Muscle of leg (tissue), 16 donors: ENCODE measurements at places on chromosomes 5 and 9. TPM values are rescaled to one million over a fixed set of nuclear protein-coding genes. Genes with fewer than 3 reads are reported as not detected.

- DNase-seq = no peak
These were observed 230.7 kb downstream of the NR3C1 start for GRCh38 chr5:143172739-143173138.

DNA sequence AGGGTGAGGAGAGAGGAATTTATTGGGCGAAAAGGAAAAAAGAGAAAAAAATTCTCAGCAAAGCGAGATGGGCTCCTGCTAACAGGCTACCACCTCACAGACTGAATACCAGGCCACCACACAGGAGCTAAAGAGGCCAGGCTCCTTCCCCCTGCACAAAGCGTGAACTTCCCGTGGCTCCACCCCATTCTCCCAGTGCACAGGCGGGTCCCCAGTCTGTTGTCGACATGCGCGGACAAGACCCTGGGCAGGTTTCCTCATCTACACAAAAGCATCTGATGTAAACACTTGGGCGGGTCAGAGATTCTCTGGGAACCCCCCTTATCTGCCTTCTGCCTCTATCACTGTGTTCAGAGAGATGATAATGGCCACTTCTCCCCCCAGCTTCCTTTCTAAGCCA lies 34.2 kb downstream of the IL31RA start:
- no peak for DNase-seq

- DNase-seq = no peak
These were observed 1898.1 kb upstream of the NUDT12 start for GRCh38 chr5:105460721-105461120.

GRCh38 chr5:19492861-19493260 lies 495.1 kb downstream of the CDH18 start:
- no peak for DNase-seq

Gene CSF2
- polyA plus RNA-seq = not detected

Gene PCDHGA4
- polyA plus RNA-seq = 1.0 TPM

Gene DOCK8
- 7.2 TPM for polyA plus RNA-seq

Gene PDLIM4
- polyA plus RNA-seq = 60.9 TPM
